Eye (tissue), 1 donor: ENCODE measurements at places on chromosomes 13 and 19.

DNA sequence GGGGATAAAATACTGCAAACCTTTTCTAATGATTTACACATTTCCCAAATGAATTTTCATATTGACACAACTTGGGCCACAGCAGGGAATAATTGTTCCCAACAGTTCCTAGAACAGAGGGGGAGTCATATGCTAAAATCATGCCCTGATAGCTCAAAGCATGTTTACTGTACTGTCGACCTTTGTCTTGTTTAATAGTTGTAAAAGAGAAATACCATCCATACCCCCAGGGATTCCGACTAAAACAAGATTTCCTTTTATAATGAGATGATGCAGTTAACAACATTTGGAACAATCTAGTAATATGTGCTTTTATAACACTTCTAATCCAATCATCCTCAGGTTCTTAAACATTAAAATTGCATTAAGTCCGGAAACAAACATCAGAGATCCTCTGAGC, 759.7 kb downstream of the OLFM4 start:
- no peak for DNase-seq

DNA sequence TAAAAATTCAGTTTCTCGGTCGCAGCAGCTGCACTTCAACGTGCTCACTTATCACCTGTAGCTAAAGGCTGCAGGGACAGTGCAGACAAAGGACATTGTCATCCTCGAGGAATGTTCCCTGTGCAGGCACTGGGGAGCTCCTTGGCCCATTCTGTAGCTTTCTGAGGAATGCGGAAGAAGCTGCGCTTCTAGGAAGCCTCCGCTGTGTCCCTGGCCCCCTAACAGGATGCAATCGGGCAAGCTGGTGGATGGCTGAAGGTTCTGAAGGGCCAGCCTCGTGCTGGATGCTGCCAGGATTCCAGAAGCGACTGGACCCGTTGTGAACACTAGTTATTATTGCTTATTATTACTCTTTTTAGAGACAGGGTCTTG, 8.1 kb downstream of the ANO8 start:
- no peak for DNase-seq

- peak; percentile 55 for DNase-seq
Measured at GRCh38 chr19:7482584-7483439, 6.0 kb downstream of the PEX11G start.

GRCh38 chr13:60273971-60274527, 110.3 kb upstream of the DIAPH3 start:
- no peak for DNase-seq

GRCh38 chr19:39558624-39559117, 18.7 kb upstream of the EID2 start:
- no peak for DNase-seq

GRCh38 chr13:43686557-43686956, 100.2 kb downstream of the ENOX1 start:
- DNase-seq: peak; percentile 54

GRCh38 chr13:48156466-48156865, 61.6 kb upstream of the MED4 start:
- DNase-seq: no peak

DNA sequence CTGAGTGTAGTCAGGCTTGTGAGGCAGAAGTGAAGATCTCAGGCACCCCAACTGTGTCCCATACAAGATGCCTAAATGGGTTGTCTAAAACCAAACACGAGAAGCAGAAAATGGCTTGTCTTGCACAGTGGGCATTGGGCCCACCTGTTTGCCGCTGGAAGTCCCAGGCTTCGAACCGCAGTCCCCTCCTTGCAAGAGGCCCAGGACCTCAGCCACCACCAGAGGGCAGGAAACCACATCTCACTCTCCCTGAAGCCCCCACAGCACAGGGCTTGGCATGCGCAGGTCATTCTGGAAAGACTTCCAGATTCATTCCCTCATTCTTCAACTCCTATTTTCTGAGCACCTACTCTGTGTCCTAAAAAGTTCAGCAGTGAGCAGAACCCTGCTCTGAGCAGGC, 973.7 kb downstream of the UQCRFS1 start:
- peak; percentile 36 for DNase-seq

- no peak for DNase-seq
Measured at GRCh38 chr19:10074153-10074552, 12.0 kb upstream of the SHFL start.

GRCh38 chr13:51955816-51956603, 55.2 kb downstream of the ATP7B start:
- DNase-seq: peak; percentile 52

- peak; percentile 57 for DNase-seq
Measured at GRCh38 chr13:91482427-91482826, 84.0 kb downstream of the GPC5 start.

- DNase-seq: no peak
Measured at GRCh38 chr13:28854657-28855056, 34.5 kb downstream of the MTUS2 start.

DNA sequence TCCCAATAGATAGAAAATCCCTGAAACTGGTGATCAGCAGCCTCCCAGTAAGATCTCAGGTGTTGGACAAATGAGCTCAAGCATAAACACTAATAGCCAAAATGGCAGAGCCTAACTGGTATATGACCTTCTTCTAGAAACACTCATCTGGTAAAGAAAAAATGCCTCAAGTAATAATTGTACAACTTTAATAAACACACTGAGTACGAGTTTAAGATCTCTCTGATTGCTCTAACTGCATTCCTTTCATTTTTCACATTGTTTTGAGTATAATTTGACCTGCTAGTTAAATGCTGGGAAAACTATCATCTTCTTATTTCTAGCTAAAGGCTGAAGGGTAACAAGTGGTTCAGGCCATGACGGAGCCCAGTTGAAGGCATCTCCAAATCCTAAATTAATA, 2009.5 kb upstream of the PCDH20 start:
- no peak for DNase-seq

DNA sequence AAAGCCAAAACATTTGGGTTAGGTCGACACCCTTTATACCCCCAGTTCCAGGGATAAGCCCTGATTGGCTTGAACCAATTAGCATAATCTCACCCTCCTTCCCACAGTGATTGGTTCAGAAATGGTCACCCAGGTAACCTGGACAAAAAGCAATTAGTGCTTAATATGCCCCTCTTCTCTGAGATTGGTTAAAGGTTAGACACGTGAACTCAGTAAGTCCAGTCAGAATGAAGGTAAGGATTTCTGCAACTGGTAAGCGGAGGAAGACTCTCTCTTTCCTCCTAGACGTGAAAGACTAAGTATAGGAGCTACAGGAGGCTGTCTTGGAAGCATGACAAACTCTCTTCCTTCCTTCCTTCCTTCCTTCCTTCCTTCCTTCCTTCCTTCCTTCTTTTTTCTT, 1.3 kb upstream of the PNMA8C start:
- DNase-seq: peak; percentile 2

DNA sequence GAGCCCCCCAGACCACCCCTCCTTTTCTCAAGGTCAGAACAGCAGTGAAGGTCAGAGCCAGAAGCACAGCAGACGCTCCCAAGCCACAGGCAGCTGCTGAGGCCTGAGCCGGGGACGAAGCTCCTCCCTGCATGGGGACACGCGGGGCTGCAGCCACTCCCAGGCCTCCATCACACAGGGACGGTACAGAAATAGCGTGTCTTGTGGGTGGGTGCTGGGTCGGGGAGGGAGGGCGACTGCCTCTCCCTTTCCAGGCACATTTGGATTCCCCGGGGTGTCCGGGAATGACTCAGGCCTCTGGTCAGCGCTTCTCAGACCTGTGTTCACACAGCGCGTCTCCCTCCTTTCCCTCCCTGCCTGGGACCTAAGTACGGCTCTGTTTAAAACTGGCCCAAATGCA, 33.2 kb downstream of the RASA3 start:
- peak; percentile 77 for DNase-seq

GRCh38 chr13:107846642-107847041, 368.7 kb downstream of the LIG4 start:
- DNase-seq: no peak

- no peak for DNase-seq
Measured at GRCh38 chr19:29976151-29976943, 34.3 kb downstream of the URI1 start.

- no peak for DNase-seq
Measured at GRCh38 chr13:75986818-75987217, 350.7 kb downstream of the LMO7 start.

DNA sequence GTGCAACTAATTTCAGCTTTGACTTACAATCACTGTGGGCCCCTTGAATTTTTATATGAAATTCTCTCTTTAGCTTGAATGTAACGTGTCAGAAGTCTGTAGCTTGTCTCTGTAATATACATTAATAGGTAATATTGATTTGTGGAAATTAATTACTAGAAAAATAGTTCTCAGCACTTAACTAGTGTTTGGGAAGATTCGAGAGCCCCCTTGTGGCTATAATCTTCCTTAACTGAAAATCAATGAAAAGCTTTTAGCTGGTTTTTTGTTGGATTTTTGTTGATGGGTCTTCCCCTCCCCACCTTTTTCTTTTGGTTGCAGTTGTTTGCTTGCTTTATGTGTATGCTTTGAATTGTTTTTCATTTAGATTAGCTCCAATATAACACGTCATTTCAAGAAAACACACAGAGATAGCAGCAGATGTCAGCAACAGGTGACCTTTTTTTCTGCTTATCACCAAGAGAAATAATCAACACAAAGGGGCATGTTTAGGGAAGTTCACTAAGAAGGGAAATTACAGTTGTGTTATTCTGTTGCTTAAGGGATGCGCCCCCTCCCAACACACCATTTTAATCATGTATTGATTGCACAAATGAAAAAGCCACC, 176.8 kb downstream of the OXGR1 start:
- peak; percentile 62 for DNase-seq

DNA sequence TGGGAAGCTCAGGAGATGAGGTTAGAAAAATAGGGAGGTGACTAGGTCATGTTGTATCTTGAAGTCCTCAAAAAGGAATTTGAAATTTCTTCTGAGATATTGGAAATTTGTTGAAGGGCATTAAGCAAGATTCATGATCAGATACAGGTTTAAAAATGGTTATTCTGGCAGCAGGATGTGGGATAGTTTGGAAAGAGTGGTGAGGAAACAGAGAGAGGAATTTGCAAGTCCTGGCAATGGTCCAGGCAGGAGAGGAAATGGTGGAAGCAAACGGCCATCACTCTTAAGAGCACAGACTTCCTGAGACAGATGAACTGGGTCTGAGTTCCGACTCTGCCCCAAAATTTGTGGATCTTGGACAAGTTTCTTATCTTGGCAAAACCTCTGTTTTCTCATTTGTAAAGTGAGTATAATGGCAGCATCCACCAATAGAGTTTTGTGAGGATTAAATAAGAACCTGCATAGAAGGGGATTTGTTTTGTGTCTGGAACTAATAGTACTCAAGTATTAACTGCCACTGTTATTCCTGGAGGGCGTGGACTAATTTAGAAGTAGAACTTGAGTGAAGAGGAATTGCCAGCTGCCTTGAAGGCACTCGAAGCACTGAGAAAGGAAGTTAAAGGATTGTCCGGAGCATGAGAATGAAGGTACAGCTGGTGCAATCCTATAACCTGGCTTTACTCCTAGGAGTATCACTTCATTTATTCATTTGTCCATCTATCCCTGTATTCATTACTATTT, 99.6 kb downstream of the CCNA1 start:
- DNase-seq: no peak

- no peak for DNase-seq
Measured at GRCh38 chr13:100175803-100176182, 86.9 kb downstream of the PCCA start.

DNA sequence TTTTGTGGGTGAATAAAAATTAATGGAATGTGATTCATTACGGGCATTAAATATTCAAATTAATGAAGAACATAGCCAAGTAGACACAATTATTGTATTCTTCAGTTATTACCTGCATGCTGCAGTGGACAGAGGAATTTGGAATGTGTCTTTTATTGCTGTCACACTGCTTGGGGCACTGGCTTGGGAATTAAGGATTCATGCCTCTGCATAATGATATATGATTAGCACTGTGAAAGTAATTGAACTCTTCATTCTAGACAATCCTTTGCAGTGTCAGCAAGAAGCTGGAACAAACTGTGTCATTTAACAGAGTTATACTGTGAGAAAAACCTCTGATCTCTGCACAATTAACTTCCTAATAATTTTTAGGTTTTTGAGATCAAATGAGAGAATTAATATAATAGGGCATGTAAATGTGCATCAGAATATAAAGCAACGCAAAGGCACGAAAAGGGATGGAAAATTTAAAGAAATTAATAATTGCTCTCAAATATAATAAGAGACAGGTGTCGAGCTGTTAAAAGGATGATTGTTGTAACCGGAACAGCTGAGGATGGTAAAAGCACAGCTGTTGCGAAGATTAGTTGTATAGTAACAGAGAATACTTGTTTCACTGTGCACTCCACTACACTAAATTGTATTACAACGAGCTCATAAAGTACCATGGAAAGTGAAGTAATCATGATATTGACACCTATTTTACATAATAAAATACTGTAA, 235.1 kb upstream of the MIR17HG start:
- DNase-seq: peak; percentile 44

- no peak for DNase-seq
Measured at GRCh38 chr13:89163096-89163495, 1491.9 kb downstream of the SLITRK5 start.
